ENCODE measurements at places on chromosomes 12 and 14.
A peak's percentile ranks its signal among the peaks of the same experiment; 100 is the strongest.

GRCh38 chr14:102665621-102666020, 73.2 kb downstream of the RCOR1 start:
- no peak for DNase-seq

- DNase-seq: peak; percentile 78
These were observed 506 bp upstream of the NAP1L1 start for GRCh38 chr12:76084863-76085519.

DNA sequence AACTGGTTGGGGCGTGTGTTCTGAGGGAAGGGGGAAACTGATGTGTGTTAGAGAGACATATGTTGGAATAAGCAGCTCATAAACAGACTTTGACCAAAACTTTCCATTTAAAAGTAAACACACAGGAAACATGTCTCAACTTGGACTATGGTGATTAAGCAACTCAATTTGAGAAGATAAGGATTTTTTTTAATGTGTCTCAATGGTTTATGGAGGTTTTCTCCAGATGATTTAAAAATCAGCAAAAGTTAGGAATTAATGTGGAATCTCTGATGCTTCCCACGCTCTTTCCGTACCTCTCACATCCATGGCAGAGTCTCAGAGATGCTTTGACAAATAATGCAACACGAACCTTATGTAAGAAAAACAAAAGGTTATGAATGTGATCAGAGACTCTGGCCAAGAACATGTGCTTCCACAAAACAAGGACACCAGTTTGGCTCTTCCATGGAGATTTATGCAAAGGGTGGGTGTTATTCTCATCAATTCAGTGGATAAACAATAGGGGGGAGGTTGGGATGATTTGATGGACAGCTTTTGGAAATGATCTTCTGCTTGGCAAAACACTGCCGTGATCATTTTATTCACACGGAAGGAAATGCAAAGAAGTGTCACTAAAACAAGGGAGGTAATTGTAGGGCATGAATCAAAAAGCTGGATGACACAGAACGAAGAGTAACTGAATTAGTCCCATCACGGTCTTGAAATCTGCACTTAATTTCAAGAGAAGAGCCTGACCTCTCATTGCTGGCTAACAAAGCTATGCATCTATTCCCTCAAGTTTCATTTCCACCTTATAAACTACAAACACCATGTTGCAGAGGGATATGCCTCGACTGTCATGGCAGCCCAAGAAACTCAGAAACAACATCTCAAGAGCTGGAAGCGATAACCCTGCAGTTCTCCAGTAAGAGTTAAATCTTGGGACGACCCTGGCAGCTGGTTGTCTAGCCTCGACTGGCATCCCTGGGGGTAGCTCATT, 76.5 kb downstream of the FOXN3 start:
- no peak for DNase-seq

GRCh38 chr12:113831016-113831415, 135.1 kb downstream of the RBM19 start:
- peak; percentile 65 for DNase-seq

GRCh38 chr14:31263485-31264133, 56.0 kb upstream of the HECTD1 start:
- DNase-seq: peak; percentile 99
